Stimulated activated CD8-positive, alpha-beta memory T cell treated with anti-CD3 and anti-CD28 coated beads, Interleukin-12 subunit alpha, Interleukin-12 subunit beta, amount 100 ng/mL, for 1 hour (primary cell): ENCODE measurements at places on chromosomes 4 and X.

- no peak for DNase-seq
Measured at GRCh38 chr4:83129264-83129663, 14.7 kb upstream of the PLAC8 start.

GRCh38 chr4:144967161-144967560 is 130.8 kb downstream of the ANAPC10 start:
- DNase-seq, result no peak

DNA sequence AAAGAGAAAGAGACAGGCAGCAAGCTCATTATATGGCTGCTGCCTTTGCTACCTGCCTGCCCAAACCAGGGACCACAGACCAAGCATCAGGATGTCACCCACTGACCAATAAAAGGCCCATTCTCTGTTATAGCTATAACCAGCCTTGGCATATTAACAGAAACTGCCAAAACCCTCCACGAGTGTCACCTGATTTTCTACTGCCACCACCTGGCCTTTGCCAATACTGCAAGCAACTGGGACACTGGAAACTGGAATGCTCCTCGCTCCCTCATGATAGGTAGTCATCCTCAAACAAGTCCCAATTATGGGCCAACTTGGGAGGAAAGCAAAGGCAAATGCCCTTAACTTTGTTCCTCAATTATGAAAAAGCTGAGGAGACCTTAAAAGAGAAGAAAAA is 76.0 kb downstream of the SPIN4 start:
- no peak for DNase-seq

DNA sequence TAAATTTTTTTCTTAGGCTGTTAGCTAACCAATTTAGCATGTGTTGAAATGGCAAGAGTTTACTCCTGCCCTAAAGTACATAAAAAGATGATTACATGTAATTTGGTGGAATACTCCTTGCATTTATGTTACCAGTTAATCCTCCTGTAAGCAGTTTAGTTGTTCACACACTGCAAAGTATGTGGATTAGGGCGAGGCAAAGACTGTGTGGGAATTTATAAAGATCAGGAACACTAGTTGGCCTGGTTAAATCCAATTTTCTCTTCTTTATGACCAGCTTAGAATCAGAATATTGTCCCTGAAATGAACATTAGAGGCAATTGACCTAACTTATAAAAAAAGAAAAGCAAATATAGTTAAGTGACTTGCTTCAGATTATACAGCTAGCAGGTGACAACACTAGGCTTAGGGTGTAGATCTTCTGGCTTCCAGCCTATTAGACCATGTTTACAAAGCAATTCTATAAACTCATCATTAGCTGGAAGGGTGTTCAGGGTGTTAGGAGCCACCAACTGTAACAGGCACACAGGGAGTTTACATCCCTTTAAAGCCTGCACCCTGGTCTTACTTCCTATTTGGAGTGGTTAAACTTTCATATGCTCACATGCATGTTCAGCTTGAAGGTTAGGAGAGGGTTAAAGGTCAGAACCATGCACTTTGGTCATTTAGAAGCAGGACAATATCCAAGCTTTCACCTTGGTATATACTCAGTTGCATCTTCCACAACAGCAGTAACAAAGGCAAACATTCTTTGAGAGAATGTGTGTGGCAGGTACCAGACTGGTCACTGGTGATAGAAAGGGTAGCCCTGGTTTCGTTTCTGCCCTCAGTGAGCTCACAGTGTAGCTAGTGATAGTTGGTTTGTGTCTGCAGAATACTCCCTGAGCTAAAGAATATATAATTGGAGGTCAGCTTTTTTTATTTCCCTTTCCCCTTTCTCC is 72.6 kb downstream of the GC start:
- DNase-seq, result no peak

DNA sequence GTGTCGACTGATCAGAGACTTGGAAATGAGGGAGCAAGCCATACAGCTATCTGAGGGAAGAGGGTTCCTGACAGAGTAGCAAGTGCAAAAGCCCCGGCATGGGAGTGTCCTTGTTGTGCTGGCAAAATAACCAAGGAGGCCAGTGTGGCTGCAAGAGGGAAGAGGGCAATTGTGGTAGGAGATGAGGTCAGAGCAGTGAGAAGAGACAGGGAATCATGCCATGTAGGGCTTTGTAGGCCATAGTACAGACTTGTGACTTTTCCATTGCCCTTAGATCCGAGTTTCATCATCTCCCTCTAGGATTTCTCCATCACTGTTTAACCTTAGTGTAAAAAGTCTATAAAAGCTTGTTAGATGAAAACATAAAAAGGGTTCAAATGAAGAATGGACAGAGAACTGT is 76.2 kb downstream of the DOCK11 start:
- DNase-seq, result no peak

GRCh38 chr4:162157241-162157640 is 6.6 kb downstream of the FSTL5 start:
- no peak for DNase-seq

DNA sequence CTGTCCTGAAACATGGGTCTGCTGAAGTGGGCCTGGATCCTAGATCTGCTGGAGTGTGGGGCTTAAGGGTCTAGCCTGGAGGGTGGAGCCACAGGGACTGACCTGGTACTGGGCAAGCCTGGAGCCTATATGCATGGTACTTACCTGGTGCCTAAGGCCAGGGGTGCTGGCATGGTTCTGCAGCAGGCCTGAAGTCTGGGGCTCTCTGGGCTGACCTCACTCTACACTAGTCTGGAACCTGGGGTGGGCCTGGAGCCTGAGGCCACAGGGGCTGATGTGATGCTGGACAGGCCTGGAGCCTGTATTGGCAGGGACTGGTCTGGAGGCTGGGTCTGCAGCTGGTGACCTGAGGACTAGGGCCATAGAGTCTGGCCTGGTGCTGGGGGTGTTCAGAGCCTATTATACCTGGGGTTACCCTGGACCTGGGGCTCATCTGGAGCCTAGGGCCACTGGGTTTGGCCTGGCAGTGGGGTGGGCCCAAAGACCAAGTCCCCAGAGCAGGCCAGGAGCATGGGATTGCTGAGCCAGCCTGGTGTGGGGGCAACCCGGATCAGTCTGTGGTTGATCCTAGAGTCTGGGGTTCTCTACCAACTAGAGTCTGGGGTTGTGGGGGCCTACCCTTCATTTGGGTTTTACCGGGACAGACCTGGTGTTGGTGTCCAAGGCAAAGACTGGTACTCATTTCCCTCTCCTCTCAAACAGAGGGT is 179.6 kb downstream of the SLC4A4 start:
- no peak for DNase-seq

DNA sequence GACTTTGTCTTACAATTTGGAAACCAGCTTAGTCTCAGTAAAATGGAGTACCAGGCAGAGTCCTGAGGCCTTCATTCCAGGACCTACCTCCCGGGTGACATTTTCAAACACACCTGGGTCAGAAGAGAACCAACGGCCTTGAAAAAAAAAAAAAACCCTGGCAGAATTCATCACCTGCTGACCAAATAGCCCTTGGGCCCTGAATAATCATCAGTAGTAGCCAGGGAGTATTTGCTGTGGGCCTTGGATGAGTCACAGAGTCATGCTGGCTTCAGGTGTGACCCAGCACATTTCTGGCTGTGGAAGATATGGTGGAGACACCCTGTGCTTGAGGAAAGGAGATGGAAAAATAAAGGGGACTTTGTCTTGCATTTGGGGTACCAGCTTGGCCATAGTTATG is 92.2 kb downstream of the LPAR4 start:
- DNase-seq, result no peak

GRCh38 chr4:151260526-151260925 is 16.4 kb upstream of the PRSS48 start:
- no peak for DNase-seq

- no peak for DNase-seq
Measured at GRCh38 chr4:144701683-144702233, 55.8 kb downstream of the HHIP start.

GRCh38 chr4:152935631-152936445 is at the start of gene FHDC1:
FHDC1 (plus strand) TSS chr4:152936323; CDS start chr4:152943058, 6,735 bp downstream.
- no peak for DNase-seq

GRCh38 chr4:80475798-80476197 is 140.3 kb downstream of the CFAP299 start:
- DNase-seq, result no peak

DNA sequence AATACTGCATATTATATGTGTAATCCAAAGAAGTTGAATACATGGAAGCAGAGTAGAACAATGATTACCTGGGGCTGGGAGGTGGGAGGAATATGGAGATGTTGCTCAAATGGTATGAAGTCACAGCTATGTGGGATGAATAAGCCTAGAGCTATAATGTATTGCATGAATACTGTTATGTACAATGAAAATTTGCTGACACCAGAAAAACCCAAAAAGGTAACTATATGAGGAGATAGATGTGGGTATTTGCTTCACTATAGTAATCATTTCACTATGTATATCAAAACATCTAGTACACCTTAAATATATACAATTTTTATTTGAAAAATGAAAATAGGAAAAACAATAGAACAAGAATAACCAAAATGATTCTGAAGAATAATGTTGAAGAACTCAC is 11.2 kb downstream of the PAGE3 start:
- DNase-seq, result no peak

DNA sequence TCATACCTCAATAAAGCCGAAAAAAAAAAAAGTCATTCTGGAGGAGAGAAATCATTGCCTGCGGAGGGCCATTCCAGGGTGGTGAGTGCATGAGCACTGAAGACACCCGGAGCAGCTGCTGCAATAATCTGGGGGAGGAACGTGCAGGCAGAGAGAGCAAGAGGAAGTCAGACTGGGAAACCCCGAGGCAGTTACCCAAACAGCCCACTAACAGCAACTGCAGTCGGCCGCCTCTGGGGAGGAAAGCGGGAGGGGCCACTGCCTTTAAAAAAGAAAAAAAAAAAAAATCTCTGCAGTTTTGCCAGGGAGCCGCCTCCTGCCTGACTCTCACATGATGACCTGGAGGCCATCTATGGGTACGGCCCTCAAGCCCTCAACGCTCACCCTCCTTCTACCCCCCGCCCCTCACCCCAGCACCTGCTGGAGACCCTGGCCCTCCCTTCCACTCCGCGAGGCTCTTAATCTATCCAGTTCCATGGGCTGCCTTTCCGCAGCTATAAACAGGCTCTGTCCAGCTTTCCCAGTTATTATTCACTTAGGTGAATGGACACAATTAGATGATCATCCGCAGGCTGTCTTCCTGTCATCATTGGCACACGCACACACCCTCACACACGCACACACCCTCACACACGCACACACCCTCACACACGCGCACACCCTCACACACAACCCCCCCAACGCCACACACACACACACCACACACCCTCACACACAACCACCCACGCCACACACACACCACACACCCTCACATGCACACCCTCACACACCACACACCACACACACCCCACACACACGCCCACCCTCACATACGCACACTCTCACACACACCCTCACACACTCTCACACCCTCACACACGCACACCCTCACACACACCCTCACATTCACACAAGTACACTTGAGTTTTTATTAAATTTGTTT is 3.4 kb upstream of the AVPR2 start:
- DNase-seq, result peak; percentile 37

- DNase-seq, result no peak
Measured at GRCh38 chrX:26918631-26919030, 544.5 kb downstream of the PPP4R3C start.

DNA sequence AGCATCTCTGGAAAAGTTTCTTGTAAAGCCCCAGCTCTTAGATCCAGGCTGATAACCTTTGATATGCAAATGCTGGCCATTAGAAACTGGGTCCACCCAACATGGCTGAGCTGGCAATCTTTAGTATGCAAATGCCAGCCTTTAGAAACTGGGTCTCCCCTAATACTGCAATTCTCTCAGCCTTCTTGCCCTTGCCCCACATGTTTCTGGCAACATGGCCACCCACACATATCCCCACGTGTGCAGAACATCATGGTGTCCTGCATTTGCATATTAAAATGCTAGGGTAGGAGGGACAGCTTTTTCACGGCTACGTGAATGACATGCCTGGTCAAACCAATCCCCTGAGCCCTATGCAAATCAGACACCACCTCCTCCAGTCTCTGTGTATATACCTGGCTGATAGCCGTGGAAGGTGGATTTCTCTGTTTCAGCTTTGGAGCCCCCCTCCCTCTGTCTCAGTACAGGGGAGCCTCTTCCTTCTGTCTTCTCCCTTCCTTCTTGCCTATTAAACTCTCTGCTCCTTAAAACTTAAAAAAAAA is 344.0 kb upstream of the NWD2 start:
- no peak for DNase-seq

DNA sequence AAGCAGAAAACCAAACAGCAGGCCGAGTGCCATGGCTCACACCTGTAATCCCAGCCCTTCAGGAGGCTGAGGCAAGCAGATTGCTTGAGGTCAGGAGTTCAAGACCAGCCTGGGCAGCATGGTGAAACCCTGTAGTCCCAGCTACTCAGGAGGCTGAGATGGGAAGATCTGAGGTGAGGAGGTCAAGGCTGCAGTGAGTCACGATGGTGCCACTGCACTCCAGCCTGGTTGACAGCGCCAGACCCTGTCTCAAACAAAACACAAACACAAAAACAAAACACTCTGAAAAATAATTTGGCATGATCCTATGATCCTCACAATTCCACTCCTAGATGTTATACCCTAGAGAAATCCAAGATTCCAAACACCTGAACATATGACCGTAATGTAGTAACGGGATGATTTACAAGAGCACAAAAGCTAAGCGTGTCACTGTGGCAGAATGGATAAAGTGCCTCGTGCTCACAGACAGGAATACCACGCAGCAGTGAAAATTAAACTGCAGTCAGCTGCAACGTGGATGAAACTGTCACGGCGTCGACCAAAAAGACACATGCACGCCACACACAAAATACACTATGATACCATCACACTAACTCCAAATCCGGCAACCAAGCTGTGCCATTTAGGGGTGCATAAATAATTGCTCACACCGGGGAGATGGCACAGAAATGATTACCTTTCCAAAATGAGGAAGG is 1.7 kb downstream of the NELFA start:
- no peak for DNase-seq

- no peak for DNase-seq
Measured at GRCh38 chr4:16082426-16083240, 1.2 kb downstream of the PROM1 start.

GRCh38 chr4:110898290-110898689 is 275.4 kb upstream of the PITX2 start:
- no peak for DNase-seq

DNA sequence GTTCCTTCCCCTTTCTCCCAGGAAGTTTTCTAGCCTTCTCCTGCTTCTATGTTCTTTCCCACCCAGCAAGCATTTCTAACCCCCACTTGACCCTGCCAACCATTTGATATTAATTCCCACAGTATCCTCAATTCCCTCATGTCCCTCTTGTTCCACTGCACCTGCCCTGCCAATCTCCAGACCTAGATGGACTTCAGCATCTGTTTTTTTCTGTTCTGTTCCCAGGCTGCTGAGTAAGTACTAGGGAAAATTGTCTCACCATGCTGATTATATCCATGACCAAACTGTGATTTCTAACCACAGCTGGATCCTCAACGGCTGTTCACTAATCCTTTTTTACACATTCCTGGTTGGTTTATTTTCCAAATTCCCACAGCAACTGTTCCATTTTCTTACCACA is 37.7 kb downstream of the CLCN5 start:
- no peak for DNase-seq

GRCh38 chrX:53622431-53622830 is 64.1 kb downstream of the HUWE1 start:
- DNase-seq, result no peak

- no peak for DNase-seq
Measured at GRCh38 chr4:7747566-7747965, 192.1 kb downstream of the AFAP1 start.
